D341Med (cell line): ENCODE measurements at places on chromosomes 5 and 9.

DNA sequence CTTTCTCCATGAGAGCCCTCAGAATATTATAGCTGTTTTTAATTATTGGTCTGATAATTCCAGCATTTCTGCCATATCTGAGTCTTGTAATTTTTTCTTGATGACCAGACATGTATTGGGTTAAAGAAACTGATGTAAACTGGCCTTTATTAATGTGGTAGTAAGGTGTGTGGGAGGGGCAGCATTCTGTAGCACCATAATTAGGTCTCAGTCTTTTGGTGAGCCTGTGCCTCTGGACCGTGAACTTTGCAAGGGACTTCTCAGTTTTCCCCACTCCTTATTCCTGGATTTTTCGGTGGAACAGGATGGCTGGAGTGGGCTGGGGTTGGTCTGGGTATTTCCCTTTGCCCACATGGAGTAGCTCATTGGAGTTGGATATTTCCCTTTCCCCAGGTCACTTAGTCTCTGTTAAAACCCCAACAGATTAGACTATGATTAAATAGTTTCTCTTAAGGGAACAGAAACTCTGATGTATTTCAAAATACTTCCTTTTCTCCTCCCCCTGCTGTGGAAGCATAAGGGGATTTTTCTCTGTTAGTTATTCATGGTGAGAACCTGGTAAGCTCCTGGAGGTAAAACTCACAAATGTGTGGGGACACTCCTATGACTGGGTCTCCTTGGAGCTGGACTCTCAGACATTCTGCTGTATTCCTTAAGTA, 52.4 kb downstream of the FSD1L start:
- no peak for DNase-seq

DNA sequence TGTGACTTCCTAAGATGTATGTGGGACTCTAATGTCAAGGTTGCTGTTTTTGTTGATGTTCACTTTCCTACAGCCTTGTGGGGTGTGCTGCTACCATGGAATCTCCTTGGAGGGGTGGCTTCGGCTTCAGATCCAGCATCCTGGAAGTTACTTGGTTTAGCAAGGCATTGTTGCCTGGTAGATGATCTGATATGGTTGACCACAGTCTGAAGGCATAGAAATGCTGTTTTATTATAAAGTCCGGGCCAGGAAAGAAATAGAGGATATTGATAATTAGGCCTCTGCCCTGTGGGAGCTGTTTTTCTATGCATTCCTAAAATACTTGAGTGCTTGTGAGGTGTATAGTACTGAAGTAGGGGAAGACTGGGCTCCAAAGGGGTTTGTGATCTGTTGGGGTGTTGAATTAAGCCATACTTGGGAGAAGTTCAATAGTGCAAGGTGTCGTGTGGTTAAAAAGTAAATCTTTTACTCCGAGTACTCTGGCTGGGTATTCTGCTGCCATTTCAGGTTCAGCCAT, 27.3 kb upstream of the CREBRF start:
- DNase-seq: no peak

GRCh38 chr5:155504606-155505005, 491.1 kb downstream of the KIF4B start:
- no peak for DNase-seq

DNA sequence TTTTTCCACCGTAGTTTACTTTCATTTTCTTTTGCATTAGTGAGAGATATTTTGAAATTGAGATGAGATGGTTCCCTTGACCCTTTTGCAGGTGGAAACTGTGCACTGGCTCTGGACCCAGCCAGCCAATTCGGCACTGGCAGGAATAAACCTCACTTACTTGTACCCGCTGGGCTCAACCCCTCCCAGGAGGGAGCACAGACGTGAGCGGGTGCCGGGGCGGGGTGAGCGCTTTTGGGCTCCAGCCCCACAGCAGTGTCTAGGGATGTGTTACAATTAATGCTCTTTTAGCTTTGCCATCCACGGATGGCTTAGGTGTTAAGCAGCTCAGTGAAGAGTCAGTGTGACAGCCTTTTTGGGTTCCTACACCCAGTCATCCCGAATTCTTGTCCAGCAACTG, 766.1 kb upstream of the CHD1 start:
- DNase-seq: peak; percentile 14

DNA sequence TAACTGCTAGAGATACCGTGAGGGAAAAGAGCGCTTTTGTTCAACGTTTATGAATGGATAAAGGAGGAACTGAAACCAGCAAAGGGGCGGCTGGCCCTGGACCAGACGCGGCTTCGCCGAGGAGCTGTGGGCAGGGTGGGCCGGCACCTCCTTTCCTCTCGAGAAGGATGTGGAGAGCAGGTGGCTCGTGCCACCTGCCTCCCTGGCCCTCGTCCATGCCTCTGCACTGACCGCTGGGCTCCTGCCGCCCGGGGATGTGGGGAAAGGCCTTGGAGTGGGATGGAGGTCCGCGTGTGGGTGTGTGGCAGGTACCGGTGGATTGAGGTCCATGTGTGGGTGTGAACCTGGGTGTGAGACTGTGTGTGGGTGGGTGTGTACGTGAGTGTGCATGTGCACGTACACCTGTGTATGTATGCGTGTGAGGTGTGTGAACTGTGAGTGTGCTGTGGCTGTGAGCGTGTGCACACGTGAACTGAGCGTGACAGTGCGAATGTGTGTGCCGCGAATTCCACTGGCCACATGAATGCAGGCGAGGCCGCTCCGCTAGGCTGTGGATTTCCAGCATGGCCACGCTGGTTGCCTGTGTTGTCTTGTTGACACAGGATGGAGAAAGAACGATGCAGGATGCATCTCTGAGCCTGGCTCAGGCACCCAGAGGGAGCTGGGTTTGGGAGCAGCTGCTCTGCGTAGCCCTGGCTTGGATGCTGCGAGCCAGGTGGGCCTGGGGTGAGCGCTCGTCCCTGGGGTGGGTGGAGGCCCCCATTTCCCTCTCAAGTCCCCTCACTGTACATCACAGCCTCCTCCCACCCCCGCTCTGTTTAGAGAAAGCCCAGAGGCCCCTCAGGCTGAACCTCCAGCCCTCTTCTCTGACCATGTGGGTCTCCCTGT, 4.4 kb upstream of the CEP72 start:
- DNase-seq: no peak
